NCI-H1105 (cell line): ENCODE measurements at places on chromosomes 12 and 14.

DNA sequence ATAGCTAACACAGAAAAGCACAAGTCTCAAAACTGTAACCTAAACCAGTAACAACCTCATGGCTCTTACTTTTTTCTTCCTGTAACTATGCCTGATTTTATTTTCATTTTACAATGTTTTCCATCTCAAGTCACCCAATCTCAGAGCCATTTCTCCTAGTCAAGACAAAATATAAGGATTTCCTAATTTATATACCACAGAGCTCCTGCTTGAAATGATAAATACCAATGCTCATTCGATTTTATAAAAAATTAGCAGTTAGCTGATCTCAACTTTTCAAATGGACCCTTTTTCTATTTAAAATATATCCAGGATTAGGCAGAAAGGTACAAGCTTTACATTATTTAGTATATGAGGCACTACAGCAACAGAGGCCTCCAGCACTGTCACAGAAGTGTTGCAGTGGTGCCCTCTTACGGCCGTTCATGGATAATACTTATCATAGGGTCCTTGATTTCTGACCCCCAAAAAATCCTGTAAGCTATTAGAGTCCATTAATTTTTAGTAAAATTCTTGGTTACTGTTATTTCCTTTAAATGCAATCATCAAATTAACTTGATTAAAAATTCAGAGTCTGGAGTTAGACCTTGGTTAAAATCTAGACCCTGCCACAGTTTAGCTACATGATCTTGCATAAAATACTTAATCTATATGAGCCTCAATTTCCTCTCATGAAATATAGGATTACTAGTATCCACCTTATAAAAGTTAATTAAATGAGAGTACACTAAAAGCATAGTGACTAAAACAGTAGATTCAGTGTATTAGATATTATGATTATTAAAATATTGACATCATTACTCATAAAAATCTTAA, 68.3 kb downstream of the SEC23A start:
- no peak for DNase-seq

- DNase-seq: peak; percentile 80
Observed at GRCh38 chr12:107320929-107321631, 227.7 kb upstream of the CRY1 start.

DNA sequence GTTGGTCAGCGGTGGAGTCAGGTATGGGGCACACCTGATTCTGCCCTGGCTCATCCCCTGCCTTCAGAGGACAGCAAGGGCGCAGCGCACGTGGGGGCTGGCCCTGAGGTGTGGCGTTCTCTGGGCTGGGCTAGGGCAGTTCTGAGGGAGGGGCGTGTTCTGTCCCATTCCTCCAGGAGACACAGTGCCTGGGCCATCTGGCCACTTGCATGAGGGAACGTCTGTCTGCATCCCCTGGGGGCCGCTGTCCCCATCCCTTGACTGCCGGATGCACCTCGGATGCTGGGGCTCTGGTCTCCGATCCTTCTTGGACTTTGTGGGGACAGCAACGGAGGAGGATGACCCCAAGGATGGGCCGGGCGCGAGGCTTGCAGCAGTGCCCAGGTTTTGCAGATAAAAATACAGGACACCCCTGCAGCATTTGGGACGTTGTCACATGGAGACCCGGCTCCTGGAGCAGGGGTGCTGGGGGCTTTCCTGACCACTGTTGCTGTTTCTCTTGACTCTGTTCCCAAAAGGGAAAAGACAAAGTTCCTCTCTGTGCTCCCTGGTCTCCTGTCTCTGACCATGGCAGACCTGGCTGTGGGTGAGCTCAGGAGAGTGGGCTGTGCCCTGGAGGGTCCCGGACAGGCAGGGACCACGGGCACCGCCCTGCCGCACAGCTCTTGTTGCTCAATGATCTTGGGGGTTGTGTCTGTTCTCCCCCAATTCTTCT, 6.9 kb downstream of the MTA1 start:
- no peak for DNase-seq

- peak; percentile 91 for DNase-seq
Observed at GRCh38 chr14:22886500-22887259, 3.7 kb downstream of the REM2 start.

- no peak for DNase-seq
Observed at GRCh38 chr12:104535369-104535768, 78.6 kb downstream of the CHST11 start.

DNA sequence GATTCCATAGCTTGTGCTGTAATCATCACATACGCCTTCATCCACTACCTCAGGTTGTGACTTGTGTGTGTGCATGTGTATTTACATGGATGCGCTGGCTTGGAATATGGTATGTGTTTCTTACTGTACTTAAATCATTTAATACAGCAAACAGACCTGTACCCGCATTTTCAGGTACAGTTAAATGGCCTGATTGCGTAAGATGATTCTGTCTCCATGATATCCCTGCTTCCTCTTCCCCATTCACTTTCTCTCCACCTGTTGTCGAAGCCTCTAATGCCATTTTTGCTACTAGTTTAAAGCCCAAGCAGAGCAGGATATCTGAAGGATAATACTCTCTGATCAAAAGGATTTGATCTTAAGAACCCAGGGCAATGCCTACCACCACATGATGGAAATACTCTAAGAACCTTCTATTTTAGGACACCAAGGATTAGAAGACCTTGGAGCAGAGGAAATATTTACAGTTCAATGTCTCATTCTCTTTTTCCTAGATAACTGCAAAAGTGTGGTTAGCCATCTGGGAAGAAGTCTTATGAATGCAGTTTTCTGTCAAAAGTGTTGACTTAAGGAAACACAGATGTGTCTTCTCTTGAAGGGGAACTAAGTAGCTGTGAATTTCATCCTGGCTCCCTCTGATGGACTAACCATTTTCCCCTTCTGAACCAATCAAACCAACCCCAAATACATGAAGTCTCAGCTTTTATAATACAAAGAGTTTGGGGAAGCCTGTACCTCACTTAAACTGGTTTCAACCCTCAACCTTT, 78.7 kb downstream of the HELB start:
- DNase-seq: no peak

GRCh38 chr12:67161322-67161918, 107.7 kb upstream of the CAND1 start:
- no peak for DNase-seq

DNA sequence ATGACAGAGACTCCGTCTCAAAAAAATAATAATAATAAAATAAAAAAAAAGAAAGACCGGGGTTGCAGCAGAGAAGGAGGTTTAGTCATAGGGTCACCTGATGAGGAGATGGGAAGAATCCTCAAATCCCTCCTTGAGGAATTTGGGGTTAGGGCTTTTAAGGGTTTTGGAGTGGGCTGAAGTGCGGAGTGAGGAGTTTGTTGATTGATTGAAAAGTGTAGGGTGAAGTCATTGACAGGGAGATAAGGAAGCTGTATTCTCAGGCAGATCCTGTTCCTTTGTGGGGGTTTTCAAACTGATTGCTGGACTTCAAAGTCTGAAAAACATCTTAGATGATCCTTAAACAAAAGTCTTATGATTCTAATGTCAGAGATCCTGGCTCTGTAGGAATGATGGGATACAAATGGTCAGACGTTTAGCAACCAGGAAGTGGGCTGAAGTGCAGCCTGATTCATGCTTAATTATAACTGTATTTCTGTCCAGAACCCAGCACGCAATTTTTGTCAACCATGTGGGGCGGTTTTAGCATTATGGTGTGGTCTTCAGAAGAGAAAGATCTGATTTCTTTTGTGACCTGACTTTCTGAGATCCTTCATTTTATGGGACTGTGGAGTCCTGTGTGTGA, 16.0 kb downstream of the FNTB start:
- no peak for DNase-seq

DNA sequence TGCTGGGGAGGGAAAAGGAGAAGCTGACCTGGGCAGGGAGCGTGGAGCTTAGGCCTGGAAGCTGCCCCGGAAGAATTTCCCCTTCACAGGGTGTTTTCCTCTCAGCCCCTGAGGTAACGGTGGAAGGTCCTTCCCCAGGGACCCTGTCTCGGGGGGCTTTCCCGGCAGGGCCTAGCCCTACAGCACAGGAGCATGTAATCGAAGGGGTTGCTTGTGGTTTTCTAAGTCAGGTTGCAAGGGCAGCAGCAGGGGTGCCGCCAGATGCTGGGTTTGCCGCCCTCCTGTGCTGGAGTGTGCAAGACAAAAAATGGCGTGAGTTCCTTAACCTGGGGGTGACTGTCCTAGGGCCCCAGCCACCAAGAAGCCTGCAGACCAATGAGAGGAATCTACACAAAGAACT, 1.6 kb upstream of the KRT74 start:
- no peak for DNase-seq
